ENCODE measurements at places on chromosomes 13 and 19.

- no peak for DNase-seq
Observed at GRCh38 chr13:59970847-59971246, 192.9 kb downstream of the DIAPH3 start.

DNA sequence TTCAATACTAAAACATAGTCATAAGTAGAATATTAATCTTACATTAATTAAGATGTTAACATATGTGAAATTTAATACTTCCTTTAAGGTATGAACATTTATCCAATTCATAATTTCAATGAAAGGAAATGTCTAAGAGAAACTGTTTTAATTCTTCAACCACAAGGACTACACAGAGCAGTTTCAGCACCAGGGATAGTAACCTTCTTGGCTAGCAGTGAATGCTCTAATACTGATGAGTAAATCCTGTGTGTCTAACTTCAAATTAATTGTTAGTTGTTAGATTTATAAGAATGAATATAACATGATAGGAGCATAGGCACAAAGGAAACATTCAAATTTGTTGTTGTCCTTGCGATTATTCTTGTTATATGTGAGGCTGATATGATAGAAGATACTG, 15.6 kb upstream of the NBEA start:
- no peak for DNase-seq

DNA sequence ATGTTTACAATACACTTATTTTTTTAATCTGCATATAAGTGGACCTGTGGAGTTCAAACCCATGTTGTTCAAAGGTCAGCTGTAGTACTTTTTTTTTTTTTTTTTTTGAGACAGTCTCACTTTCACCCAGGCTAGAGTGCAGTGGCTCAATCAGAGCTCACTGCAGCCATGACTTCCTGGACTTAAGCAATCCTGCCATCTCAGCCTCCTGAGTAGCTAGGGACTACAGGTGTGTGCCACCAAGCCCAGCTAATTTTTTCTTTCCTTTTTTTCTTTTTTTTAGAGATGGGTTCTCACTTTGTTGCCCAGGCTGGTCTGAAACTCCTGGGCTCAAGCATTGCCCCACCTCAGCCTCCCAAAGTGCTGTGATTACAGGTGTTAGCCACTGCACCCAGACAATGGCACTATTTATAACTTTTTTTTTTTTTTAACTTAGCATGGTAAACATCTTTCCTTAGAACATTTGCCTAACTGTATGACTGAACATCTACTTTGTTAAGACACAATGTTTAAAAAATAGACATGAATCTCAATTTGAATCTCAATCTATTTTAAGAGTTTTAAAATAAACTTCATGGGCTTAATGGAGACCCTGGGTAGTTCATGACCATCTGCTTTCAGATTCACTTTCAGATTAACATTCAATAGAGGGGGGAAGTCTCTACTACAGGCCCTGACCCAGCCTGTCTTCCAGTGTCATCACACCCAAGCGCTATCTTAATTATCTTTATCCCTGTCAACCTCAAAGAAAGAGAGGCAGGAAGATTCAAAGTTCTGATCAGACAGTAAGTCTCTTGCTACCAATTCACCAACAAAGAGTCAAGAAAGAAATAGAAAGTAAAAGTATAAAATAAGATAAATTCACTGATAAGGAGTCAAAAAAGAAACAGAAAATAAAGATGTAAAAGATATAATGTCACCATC, 97.7 kb upstream of the DOCK9 start:
- DNase-seq, result no peak

DNA sequence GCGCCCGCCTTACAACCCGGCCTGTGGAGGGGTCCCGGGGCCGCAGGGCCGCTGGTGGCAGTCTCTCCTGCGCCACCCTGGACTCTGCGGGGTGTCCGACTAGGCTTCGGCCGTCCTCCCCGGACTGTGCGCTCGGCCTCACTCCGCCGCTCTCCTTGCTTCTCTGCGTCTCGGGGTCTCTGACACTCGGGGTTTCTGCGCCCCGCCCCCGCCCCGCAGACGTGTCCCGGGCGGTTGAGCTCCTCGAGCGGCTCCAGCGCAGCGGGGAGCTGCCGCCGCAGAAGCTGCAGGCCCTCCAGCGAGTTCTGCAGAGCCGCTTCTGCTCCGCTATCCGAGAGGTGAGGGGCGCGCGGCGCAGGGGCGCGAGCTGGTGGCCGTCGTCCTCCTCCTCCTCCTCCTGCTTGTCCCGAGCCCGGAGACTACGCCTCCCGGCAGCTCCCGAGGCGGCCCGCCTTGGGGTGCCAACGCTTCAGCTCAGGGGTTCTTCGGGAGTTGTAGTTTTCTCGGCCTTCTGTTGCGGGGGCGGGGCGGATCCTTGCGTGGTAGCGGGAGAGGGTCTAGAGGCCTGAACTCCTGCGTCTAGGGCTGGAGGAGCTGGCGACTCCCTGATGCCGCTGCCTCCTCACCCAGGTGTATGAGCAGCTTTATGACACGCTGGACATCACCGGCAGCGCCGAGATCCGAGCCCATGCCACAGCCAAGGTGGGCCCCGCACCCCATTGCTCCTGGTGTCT, 627 bp downstream of the LIN7B start:
- DNase-seq, result peak; percentile 60

DNA sequence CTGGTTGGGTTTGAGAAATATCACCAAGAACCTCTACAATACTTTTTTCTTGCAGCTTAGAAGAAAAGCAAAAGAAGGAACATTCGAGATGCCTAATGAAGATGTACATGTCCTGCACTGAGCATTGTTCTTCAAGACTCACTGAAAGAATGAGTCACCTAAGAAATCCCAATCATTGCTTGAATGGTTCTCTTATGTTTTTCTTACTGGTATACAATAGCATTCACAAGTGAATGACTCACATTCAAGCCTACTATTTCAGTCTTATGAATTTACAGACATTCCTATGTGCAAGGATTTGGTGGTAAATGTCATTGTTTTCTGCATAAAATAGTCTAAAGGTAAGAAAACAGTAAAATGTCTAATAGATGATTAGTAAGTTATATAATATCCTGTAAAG, 594.6 kb downstream of the PCDH9 start:
- no peak for DNase-seq

- DNase-seq, result no peak
Observed at GRCh38 chr19:38713227-38713649, 31.0 kb downstream of the CAPN12 start.

DNA sequence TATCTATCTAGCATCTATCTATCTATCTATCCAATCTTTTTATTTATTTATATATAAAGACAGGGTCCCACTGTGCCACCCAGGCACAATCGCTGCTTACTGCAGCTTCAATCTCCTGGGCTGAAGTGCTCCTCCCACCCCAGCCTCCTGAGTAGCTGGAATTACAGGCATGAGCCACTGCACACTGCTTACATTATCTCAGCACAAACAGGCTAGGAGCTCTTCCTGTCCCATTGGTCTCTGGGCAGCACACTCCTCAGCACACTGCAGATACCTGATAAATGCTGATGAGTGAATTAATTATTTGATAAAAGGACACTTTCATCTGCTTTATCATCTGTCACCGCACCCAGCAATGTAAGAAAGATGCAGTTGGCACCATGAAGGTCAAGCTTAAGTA, 16.1 kb downstream of the ZNF562 start:
- DNase-seq, result no peak

DNA sequence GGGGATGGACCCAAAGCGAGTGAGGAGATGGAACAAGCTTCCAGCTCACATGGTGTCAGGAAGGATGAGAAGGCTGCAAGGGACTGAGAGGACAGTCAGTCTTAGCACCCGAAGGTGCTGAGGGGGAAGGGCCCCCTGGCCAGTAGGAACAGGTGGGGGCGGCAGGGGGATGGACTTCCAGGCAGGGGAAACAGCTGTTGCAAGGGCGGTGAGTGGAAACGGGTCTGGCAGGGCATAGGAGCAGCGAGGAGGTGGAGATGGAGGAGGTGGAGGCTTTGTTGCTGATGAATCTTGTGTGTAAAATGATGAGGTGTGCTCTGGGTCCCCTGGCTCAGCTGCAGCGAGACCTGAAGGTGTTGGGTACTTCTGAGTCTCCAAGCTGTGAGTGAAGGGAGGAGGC, 1.2 kb downstream of the MAP1S start:
- peak; percentile 51 for DNase-seq

GRCh38 chr19:41933693-41934426, 5.6 kb upstream of the ERFL start:
- DNase-seq, result no peak

DNA sequence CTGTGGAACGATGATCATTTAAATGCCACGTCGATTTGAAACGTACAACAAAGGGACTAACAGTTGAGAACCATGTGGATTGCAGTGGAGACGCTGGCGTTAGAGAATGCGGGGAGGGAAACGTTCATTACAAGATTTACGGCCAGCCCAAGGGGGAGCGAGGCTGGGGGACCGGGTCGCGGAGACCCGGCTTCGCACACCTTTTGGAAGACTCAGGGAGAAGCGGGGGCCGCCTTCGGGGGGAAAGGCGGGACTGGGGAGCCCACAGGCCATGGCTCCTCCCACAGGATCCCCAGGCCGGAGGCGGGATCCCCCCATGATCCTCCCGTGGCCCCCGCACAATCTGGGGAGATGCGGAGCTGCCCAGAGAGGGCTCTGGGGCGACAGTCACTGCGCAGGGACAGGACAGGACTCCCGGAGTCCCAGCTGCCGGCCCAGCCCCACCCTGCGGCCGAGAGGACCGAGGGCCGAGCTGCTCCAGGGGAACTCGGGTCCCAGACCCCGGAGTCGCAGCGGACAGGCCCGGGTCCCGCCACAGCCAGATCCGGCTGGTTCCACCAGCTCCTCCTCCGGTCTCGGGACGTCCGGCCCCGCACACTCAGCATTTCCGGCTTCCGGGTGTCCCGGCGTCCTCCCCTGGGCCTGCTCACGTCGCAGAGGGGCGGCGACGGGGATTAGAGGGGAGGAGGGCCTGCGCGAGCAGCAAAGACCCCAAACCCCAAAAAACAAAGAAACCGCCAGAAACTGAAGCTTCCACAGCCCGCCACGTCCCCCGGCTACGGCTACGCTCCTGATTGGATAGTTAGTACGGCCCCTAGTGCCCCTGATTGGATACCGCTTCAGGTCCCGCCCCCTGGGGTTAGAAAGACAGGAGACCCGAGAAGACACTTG, 21.1 kb upstream of the OR10H1 start:
- DNase-seq, result peak; percentile 97

DNA sequence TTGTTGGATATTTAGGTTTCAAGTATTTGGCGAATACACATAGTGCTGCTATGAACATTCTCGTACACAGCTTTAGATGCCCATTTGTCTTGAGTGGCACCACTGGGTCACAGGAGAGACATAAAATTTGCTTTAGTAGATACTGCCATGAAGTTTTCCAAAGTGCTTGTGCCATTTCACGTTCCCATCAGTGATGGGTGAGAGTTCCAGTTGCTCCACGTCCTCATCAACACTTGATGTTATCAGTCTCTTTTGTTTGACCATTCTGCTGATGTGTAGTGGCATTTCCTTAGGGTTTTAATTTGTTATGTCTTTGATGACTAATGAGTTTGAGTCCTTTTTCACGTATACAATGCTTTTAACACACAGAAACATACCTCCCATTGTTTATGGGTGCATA, 11.0 kb downstream of the ZSWIM9 start:
- DNase-seq, result no peak

DNA sequence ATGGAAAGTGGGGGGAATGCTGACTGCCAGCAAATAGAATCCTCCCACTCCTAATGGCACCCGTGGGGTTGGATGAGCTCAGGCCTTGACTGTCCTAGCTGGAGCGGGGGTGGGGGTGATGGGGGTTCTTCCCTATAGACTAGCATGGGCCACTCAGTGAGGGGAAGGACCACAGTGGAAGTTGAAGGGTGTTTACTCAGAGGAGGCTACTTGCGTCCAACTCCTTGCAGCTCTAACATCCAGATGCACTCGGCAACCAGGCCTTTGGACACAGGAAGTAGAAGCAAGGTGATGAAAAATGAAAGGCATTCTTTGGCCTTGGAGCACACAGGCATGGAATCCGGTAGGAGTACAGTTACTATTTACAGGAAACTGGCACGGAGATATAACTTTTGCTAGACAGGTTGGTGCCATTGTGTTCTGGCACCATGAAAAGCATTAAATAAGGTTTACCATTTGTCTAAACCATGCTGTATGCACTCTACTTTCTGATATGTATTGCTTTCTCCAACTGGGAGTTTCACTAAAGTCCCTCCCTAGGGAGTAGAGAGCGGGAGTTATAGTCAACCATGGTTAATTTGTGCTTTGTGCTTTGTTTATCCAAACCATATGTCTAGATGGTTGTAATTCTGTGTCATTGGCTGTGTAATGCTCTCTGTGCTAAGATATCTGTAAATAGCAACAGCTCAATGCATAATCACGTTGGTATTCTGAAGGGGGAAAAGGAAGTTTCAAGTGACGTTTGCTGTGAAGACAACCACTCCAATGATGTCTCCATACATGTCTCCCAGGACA, 125.3 kb downstream of the TSHZ3 start:
- DNase-seq, result no peak

- peak; percentile 15 for DNase-seq
Observed at GRCh38 chr13:94712812-94713560, 641 bp upstream of the SOX21 start.

GRCh38 chr19:47057328-47057727, 8.9 kb upstream of the TMEM160 start:
- no peak for DNase-seq

GRCh38 chr13:102020611-102021216, 381.1 kb downstream of the FGF14 start:
- no peak for DNase-seq

DNA sequence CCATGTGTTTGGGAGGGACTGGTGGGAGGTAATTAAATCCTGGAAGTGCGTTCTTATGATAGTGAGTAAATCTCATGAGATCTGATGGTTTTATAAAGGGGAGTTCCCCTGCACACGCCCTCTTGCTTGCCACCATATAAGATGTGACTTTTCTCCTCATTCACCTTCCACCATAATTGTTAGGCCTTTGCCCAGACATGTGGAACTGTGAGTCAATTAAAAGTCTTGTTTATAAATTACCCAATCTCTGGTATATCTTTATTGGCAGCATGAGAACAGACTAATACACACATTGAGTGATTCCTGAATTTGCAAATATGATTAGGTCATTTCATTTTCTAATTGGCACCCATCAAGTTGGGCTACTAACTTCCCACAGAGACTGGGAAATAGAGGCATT, 977.2 kb downstream of the SLITRK1 start:
- no peak for DNase-seq

DNA sequence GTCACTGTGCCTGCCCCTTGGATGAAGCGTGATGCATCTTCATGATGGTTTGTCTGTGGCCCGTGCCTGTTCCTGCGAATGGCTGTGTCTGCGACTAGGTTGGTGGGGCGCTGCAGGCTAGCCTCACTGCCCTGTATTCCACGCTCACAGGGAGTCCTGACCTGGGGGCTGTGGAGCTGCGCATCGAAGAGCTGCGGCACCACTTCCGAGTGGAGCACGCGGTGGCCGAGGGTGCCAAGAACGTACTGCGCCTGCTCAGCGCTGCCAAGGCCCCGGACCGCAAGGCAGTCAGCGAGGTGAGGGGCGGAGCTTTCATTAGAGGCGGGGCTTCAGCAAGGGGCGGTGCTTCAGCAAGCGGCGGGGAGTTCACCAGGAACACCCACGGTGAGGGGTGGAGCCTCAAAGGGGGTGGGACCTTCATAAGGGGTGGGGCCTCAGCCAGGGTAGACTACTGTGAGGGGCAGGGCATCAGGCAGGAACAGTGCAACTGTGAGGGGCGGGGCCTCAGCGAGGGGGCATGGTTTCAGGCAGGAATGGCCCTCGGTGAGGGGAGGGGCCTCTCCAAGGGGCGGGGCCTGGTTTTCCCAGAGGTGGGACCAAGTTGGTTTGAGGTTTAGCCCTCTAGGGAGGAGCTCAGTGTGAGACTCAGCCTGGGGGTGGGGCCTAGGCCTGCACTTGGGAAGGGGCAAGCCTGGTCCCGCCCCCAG, 17.2 kb downstream of the PKN1 start:
- DNase-seq, result peak; percentile 72

GRCh38 chr13:74061926-74062595, 72.1 kb downstream of the KLF12 start:
- DNase-seq, result no peak

GRCh38 chr13:86660090-86660489, 860.9 kb upstream of the SLITRK6 start:
- DNase-seq, result no peak

Measured in inflammatory macrophage (primary cell).